ENCODE measurements at places on chromosomes 6 and 20. TPM values are rescaled to one million over a fixed set of nuclear protein-coding genes. Genes with fewer than 3 reads are reported as not detected.

The ZNF341 gene
- total RNA-seq: 6.1 TPM

The RNF8 gene
- 23.8 TPM for total RNA-seq

- DNase-seq: no peak
Measured at GRCh38 chr6:109473120-109473519, 9.9 kb downstream of the ZBTB24 start.

DNA sequence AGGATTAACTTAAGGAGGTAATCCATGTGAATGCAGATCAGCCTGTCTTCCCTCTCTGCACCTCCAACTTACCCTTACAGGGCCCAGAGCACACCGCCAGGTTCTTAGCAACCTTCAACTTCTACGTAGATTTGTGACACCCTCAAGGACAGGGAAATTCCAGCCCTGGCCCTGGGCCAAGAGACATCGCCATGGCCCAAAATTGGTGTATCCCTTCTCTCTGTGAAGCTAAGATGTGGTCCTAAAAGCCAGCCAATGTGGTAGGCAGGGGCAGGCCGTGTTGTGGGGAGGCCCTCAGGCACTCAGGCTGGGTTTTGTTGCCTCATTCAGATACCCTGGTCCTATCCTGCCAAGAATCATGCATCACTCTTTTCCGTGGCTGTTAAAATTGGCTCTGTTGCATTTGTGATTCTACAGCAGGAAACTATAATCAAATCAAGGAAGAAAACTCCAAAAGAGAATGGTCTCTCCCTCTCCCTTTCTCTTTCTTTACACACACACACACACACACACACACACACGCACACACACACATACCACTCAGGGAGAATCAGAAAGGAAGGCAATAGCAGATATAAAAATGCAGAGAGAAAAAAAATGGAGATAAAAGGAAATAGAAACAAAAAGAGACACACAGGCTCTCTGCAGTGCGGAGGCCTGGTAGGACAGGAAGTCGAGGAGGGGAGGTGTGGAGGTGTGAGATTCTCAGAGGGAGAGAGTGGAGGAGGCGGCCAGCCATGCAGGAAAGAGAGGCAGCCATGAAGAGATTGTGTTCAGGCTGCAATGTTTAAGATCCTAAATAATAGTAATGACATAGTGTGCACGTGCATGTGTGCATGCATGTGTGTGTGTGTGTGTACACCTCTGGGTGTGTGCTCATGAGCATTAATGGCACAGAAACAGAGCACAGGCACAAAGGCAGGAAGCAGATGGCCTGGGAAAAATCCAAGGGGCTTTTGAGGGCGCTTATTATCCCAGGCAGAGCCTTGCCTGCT is 201.8 kb upstream of the LRFN2 start:
- DNase-seq: peak; percentile 67

- DNase-seq: peak; percentile 93
Measured at GRCh38 chr6:139028658-139029469, at the start of gene ABRACL. ABRACL (plus strand) TSS chr6:139028745; CDS start chr6:139034161, 5,416 bp downstream.

GRCh38 chr6:142887517-142887916 is 57.5 kb downstream of the HIVEP2 start:
- no peak for DNase-seq

DNA sequence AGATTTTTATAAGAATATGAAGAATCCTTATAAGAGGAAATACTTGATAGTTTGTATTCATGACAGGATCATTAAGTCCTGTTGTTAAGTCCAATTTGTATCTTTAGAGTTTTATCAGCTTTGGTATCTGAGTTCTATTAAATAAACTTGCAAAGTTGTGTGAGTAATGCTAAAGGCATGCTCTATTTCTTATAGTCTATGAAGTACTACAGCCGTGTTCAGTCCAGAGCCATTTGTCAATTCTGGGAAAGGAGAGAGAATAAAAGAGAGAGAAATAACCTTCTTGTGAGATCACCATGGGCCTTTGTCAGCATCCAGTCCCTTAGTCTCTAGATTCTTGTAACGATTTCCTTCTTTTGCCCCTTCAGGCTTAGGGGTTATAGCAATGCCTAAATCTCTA is 181.2 kb upstream of the POU3F2 start:
- no peak for DNase-seq
